ENCODE measurements at places on chromosomes 4 and X. TPM values are rescaled to one million over a fixed set of nuclear protein-coding genes. Genes with fewer than 3 reads are reported as not detected.

- H3K4me3 ChIP-seq: no peak overlapping the region
- H3K27me3 ChIP-seq: no peaks in the 10 kb centered on the region
- no peak for DNase-seq
- H3K36me3 ChIP-seq: no peaks in the 10 kb centered on the region
- no peak overlapping the region for H3K27ac ChIP-seq
- H3K4me1 ChIP-seq: no peaks in the 10 kb centered on the region
These were observed 469.0 kb upstream of the BOD1L1 start for GRCh38 chr4:14096396-14096965.

DNA sequence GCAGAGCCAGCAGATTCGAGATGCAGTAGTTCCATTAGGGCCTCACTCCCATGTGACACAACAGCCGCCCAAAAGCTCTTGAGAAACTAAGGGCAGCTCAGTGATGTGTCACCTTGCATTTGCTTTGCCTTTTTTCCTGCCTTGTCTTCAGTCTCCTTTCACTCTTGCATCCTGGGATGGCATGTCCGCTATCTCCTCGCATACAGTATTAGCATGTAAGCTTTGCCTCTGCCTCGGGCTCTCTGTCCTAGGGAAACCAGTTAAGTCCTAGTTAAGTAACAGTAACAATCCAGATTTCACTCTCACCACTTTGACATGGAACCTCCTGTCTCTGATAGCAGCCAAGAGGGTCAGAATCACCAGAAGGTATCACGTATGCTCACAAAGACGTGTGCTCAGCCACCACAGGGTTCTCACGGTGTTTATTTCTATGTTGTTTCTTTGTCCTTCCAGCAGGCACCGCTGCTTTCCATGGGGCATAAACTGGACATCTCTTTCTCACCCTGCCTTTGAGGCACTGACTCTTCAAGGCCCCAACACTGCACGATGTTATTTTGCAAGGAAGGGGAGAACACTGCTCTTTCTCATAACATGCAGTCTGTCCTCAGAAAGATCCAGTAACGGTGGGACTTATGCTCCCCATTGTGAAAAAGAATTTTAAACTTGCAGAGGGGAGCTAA, 26.7 kb upstream of the SORBS2 start:
- H3K27me3 ChIP-seq: no peaks in the 10 kb centered on the region
- DNase-seq: no peak
- H3K4me3 ChIP-seq: no peak overlapping the region
- H3K4me1 ChIP-seq: peaks cover 45% of the 10 kb centered on the region
- H3K27ac ChIP-seq: no peak overlapping the region

DNA sequence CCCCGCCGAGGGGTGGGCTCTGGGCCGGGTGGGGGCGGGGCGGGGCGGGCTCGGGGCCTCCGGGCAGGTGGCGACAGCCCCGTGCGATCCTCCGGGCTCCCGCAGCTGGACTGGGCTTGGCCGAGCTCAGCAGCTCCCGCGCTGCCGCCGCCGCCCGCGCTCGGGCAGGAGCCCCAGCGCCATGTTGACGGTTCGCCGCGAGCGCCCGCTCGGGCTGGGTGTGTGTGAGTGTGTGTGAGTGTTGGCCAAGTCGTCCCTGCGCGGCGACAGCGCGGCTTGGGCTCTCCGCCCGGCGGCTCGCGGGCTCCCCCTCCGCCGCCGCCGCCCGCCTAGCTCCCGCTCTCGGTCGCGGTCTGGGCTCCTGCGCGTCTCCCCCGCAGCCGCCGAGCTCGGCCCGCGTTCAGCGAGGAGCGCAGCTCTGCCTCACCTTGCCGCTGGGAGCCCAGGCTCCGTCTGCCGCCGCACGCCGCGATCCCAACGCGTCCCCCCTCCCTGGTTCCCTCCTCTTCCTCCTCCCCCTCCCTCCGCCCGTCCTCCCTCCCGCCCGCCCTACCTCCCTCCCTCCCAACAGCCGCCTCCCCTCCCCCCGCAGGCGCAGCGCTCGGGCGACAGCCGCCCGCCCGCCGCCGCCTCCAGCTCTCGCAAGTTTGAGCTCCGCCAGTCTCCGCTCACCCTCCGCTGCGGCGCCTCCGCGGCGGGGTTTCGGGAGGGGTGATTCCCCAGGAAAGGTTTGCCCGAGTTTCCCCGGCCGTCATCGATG, at the start of gene BCOR:
BCOR (minus strand) TSS at position 455 of the 760 bp plus-strand sequence. CDS start 20,029 bp downstream, outside the sequence.
- peak; percentile 63 for DNase-seq
- peak within 1 kb of the TSS; percentile 55 for H3K4me3 ChIP-seq
- no peaks in the 10 kb centered on the region for H3K36me3 ChIP-seq
- H3K4me1 ChIP-seq: 0 out of 2 replicates have a peak, but pooled peaks cover 7% of the 10 kb centered on the region

DNA sequence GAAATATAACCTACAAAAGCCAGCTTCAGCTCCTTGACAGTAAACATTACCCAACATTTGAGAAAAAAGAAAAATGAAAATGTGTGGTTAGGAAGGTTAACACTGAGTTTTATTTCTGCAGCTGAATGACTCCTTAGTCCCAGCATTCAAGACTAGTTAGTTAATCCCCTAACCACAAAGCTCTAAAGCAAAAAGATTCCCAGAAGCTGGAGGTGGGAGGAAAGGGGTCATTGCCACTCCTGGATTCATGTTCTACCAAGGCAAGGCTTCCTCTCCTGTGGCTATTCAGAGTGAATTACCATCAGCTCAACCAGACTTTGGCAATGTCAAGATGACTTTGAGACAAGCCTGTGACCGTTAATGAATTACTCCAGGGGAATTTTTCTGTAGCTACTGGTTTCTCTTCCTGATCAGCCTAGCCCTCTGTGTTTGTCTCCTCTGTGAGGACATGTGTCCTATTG, 63.6 kb downstream of the HADH start:
- no peak overlapping the region for H3K27ac ChIP-seq
- H3K27me3 ChIP-seq: no peaks in the 10 kb centered on the region

DNA sequence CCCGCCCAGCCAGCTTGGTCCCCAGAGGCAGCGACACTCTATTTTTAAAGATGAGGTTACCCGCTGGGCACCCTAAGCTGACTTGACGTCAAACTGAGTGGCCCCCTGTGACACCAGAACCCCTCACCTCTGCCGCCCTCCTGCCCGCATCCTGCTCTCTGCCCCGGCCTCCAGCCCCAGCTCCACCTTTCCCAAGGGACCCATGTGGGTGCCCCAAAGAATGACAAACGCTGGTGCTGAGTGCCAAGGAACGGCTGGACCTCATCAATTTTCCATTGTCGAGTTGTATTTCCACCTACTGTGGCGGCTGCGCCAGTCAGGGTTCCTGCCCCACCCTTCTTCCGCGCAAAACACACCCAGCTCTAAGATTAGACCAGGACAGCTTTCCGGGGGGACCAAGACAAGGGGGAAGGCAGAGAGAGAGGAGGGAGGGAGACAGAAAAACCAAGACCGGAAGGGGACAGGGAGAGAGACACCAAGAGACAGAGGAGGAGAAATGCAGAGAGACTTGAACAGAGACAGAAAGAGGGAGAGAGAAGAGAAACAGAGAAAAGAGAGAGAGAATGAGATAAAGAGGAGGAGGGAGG, 2.0 kb downstream of the PRKX start:
- DNase-seq: no peak
- no peak overlapping the region for H3K27ac ChIP-seq
- no peaks in the 10 kb centered on the region for H3K4me1 ChIP-seq

- H3K4me3 ChIP-seq: no peak overlapping the region
- no peak overlapping the region for H3K27ac ChIP-seq
- H3K4me1 ChIP-seq: peaks cover 4% of the 10 kb centered on the region
- no peaks in the 10 kb centered on the region for H3K27me3 ChIP-seq
- DNase-seq: no peak
These were observed 67.3 kb downstream of the SHISA3 start for GRCh38 chr4:42464550-42465094.

The FGFR3 gene
- 132 TPM for total RNA-seq

The IL21 gene
- total RNA-seq: not detected

Measured in Caco-2 (cell line).